ENCODE measurements at places on chromosomes 6 and 20. TPM values are rescaled to one million over a fixed set of nuclear protein-coding genes. Genes with fewer than 3 reads are reported as not detected.

Gene TFAP2B
- polyA plus RNA-seq: not detected

Gene OSBPL2
- polyA plus RNA-seq: 23.3 TPM

Gene HSPA12B
- polyA plus RNA-seq: not detected

Gene SYNDIG1
- not detected for polyA plus RNA-seq

Gene CDSN
- polyA plus RNA-seq: not detected

Gene KCNK17
- not detected for polyA plus RNA-seq

Gene ZSCAN23
- not detected for polyA plus RNA-seq

Gene CCN2
- not detected for polyA plus RNA-seq

Gene PDE10A
- not detected for polyA plus RNA-seq

Gene KIAA0408
- 0.68 TPM for polyA plus RNA-seq

Gene SLC22A7
- not detected for polyA plus RNA-seq

Gene CAPN11
- not detected for polyA plus RNA-seq

- no peak for DNase-seq
Observed at GRCh38 chr6:25454136-25454535, 175.0 kb downstream of the CARMIL1 start.

- no peak for DNase-seq
Observed at GRCh38 chr6:34970957-34971356, 81.9 kb downstream of the ANKS1A start.

DNA sequence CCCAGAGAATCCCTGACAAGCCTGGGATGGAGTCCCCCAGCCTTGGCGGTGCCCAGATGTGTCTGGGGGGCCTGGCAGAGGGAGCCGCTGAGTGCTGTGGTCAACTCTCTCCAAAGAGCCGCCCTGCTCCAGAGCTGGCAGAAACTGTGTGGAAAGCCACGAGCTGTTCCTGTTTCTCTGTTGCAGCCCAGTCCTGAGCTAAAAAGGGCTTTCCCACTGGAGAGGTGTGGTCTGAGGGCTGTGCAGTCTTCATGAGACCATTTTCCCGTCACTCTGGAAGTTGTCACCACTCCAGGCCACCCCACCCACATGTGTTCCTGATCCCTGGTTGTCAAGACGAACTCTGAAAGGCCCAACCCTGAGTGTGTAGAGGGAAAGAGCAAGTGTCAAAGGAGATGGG is 99.7 kb upstream of the KCNK16 start:
- DNase-seq: no peak

- DNase-seq: no peak
Observed at GRCh38 chr6:43096451-43097097, 20.5 kb downstream of the PTK7 start.

DNA sequence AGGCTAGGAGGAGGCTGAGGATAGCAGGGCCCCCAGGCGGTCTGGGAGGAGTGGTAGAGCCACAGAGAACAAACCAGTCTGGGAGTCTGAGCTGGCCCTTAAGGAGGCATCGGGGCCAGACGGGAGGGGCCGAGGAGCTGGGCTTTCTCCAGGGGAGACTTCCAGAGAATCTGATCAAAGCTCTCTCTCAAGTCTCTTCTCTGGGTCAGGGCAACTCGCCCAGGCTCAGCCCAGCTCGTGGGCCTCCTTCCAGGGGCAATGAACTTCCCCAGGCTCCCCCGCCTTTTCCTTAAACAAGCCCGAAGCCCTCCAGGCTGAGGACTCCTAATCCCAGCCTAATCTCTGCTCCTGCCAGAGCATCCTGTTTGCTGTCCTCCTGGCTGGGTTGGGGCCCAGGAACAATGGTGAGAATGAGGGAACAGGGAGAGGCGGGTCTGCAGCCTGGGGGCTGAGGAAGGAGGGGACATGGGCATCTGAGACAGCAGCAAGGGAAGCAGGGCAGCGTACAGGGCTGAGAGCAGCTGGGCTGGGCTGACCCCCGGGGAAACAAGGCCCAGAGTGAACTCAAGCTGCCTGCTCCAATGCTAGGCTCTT is 173.6 kb downstream of the ANKRD60 start:
- no peak for DNase-seq

- DNase-seq: no peak
Observed at GRCh38 chr20:22106308-22106938, 401.0 kb downstream of the PAX1 start.

- DNase-seq: no peak
Observed at GRCh38 chr20:51154708-51155690, 132.1 kb upstream of the KCNG1 start.

DNA sequence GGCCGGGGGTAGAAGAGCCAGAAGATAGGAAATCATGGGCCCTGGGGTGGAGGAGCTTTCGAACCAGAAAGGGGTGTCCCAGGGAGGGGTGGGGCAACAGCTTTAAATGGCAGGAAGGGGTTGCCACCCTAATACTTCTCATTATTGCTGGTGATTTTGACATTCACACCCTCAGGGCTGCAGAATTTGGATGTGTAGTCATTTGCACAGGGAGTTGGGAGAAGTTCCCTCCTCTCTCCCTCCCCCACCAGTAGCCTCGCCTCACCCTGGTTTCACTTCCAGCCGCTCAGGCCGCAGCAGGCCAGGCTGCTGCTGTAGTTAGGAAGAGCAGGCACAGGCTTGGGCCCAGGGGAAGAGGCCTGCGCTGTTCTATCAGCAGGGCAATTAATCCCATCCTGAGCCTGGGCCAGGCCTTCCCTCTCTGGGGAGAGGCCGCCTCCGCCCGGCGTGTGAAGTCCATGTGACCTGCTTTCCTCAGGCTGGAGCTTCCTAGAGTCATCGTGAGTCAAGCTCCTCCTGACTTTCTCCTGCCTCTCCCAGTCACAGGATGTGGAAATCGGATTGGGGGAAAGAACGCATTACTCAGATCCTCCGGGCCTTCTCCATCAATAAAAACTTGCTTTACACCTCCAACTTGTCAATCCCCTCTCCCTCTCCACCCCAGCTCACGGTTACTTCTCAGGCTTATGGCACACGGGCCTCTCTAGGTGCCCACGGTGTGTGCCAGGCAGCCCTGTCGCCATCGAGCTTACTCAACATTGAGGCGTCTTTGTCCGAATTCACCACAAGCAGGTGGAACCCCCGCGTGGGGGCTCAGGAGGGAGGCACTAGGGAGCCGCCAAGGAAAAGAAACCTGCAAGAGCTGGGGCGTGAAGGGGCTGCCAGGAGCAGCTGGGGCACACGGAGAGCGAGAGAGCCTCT is 7.8 kb downstream of the ADTRP start:
- no peak for DNase-seq

- DNase-seq: no peak
Observed at GRCh38 chr6:113315879-113316278, 541.3 kb upstream of the MARCKS start.

GRCh38 chr6:107743311-107743710 is 80.8 kb downstream of the SCML4 start:
- no peak for DNase-seq

GRCh38 chr6:148090326-148090725 is 252.3 kb upstream of the SASH1 start:
- DNase-seq: no peak

DNA sequence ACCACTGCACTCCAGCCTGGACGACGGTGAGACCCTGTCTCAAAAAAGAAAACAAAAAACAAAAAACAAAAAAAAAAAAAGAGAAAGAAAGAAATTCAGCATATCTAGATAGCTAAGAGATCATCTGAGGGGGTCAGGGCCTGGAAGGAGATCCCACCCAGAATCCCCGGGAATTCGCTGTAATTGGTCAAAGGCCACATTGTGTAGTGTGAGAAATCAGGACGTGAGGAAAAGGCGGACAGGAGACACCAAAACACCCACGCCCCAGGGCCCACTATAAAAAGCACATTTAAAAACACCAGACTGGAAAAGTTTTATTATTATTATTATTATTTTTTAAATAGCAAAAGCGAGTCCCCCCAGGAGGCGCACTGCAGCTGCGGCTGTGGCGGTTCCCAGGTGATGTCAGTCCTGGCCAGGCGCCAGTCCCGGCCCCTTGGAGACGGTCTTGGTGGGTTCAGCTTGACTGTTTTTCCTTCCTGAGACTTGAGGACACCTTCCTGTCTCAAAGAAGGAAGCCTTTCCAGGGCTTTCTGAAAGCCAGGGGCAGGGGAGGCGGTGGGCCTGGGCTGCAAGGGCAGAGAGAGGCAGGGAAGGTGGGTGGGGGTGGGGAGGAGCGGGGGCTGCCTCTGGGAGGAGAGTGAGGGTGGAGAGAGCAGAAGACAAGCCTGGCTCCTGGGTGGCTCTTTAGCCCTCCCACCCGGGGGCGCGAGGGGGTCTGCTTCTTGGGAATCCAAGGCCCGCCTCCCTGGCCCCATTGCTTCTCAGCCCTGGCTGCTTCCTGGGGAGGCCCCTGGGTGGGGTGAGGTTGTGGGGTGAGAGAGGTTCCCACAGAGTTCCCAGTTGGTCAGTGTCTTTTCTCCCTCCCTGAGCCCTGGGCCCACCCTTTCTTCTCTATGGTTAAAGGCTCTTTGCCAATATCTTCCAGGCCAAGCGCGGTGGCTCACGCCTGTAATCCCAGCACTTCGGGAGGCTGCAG is 14.5 kb downstream of the TCF15 start:
- no peak for DNase-seq

- DNase-seq: no peak
Observed at GRCh38 chr6:125300992-125301434, 754 bp downstream of the HDDC2 start.

GRCh38 chr20:41654292-41654691 is 36.1 kb upstream of the CHD6 start:
- DNase-seq: no peak

GRCh38 chr6:100370265-100370664 is 94.5 kb downstream of the SIM1 start:
- DNase-seq: peak; percentile 7

DNA sequence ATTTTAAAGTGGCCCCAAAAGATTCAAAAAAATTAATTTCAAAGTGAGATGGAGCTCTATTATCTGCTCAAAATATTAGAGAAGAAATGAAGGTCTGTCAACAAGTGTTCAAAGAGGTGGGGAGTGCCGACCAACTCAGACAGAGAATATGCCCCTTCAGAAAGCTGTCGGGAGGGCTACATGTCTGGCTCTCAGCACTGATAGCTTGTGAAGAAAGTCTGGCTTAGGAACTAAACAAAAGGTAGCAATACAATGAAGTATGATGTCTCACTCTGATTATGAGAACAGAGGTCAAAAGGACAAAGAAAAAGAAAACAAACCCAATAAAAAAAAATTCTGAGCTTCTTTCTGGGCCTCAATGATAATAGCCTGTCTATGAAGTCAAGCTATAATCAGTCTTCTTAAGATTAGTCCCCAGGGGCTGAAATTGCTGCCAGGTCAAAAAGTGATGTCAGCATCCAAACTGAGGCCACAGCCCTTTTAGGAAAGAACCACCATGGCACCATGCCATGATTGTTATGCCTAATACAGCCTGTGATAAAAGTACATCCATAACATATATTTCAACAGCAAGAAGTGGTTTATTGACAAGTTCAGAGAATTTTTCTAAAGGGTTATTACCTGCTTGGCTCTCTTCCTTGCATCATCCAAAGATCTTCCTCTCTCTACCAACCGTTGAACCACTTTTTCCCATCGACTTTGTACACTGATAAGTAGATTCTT is 150.9 kb downstream of the DST start:
- DNase-seq: no peak

- no peak for DNase-seq
Observed at GRCh38 chr20:4187147-4187546, 171.8 kb upstream of the RNF24 start.

DNA sequence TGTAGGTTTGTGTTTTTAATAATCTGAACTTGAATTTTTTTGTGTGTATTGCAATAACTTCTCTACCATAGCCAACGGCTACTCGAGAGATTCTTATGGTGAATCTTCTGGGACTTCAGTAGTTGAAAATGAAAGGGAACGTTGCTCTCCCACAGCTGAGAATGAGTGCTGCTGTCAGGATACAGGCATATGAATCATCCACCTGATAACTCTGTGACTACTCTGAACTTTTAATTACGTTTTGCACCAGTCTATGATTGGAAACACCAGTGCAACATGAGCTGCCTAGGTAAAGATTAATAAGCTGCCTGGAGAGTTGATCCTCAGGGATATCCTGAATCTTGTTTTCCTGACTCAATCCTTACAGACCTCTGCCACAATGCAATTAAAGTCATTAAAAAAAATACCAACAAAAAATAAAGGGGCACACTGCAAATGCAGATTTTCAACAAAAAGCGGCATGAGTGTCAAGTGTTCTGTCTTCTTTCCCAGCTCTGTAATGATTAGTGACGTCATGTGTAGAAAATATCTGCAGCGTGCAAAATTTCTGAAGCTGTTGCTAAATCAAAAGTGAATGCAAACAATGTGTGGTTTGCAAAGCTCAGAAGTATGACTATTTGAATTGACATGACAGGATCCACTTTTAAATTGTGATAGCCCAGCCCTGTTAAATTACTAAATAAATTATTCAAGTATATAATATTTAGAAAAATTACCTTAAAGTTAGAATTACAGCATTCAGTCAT is 432.2 kb downstream of the HTR1B start:
- DNase-seq: no peak

- no peak for DNase-seq
Observed at GRCh38 chr6:56938649-56939191, 16.2 kb upstream of the BEND6 start.

- DNase-seq: no peak
Observed at GRCh38 chr6:8764733-8765132, 329.4 kb upstream of the SLC35B3 start.

DNA sequence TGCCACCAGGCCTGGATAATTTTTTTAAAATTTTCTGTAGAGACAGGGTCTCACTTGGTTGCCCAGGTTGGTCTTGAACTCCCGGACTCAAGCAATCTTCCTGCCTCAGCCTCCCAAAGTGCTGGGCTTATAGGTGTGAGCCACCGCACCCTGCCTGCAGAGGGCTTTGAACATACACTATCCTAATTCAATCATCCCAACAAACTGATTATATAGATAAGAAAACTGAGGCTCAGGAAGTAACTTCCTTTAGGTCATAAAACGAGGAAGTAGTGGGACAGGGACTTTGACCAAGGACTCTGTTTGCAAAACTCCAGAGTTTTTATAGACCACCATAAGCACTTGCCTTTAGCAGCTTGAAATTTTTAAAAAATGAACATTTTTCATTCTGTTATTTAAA is 5.0 kb upstream of the BANF2 start:
- no peak for DNase-seq

- DNase-seq: no peak
Observed at GRCh38 chr6:42819803-42820511, 38.1 kb downstream of the BICRAL start.

- DNase-seq: peak; percentile 36
Observed at GRCh38 chr6:70717038-70717801, 49.5 kb downstream of the SMAP1 start.

- no peak for DNase-seq
Observed at GRCh38 chr6:109055771-109056235, 38.8 kb downstream of the SESN1 start.

DNA sequence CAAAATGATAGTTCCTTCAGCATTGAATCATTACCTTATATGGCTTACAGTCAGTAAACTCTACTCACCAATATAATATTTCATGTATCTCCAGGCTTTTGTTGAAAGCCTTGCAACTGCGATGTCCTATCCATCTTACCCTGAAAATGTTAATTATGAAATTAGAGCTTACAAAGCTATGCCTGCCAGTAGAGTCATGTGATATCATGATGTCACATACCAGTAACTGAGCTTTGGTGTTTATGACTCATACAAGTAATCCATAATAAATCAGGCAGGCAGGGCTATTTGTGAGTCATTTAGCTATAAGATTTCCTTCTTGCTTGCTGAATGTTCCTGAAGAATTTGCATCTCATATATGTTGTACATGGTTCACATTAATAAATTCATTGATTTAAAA is 44.9 kb upstream of the FAM83B start:
- DNase-seq: no peak

Measured in CD4-positive, CD25-positive, alpha-beta regulatory T cell (primary cell).